HS-5 (cell line): ENCODE measurements at places on chromosomes 13 and 19.

- DNase-seq, result no peak
Observed at GRCh38 chr19:40542202-40542859, 34.3 kb upstream of the SHKBP1 start.

DNA sequence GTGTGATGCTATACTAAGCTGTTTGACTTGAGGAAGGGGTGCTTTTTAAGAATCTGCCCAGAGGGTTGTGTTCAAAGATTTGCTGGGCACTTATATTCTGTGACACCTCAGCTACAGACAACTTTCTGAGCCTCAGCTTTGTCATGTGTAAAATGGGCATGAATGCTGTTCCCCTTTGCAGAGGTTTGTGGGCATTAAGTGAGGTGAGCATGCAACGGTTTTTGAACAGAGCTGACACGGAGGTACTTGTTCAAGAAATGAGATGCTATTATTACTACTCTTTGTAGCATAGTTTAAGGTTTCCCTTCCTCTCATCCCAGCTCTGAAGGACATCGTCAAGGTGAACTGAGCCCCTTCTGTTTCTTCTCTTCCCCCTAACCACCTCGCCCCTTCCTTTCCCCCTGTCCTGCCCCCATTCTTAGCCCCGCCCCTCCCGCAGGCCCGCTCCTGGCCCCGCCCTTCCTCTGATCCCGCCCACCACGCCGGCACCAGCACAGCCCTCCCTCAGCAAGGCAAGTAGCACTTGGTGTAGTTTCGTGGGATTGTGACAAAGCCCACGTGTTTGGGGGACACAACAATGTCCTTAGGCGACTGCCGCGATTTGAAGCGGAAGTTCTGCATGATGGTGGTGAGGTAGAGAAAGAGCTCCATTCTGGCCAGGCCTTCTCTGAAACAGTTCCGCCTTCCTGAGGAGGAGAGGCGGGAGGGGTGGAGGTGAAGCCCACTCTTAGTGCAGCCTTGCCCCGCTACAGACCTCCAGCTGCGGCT, 26.1 kb upstream of the CYP2A7 start:
- DNase-seq, result no peak

GRCh38 chr13:50712456-50712855, 131.0 kb downstream of the DLEU7 start:
- no peak for DNase-seq

DNA sequence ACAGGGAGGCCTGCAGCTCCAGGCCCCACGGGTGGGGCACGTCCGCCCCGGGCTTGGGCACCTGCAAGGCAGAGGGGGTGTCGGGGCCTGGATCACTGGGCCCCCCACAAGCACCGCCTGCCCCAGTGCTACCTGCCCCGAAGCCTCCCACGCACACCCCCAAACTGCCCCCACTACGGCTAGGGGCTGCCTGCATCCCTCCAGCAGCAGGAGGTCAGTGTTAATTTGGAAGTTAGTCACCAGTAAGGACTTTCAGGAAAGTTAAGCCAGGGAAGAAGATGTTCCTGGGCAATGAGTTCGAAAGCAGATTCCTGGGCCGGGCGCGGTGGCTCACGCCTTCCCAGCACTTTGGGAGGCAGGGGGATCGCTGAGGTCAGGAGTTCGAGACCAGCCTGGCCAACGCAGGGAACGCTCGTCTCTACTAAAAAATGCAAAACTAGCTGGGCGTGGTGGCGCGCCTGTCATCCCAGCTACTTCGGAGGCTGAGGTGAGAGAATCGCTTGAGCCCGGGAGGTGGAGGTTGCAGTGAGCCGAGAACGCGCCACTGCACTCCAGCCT, 5.5 kb downstream of the PEAK3 start:
- DNase-seq, result no peak

DNA sequence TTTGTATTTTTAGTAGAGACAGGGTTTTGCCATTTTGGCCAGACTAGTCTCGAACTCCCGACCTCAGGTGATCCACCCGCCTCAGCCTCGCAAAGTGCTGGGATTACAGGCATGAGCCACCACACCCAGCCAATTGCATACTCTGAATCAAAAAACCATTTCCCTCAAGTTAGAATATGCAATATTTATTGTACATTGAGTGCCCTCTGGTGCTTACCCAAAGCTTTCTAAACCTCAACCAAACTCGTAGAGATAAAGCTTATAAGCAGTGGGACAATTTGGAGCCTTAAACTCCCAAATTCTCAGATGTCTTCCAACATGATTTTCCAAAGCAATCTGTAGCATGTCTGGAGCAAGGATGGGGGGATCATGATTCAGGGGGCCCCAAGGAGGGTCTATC, 22.4 kb downstream of the RFXAP start:
- DNase-seq, result no peak

DNA sequence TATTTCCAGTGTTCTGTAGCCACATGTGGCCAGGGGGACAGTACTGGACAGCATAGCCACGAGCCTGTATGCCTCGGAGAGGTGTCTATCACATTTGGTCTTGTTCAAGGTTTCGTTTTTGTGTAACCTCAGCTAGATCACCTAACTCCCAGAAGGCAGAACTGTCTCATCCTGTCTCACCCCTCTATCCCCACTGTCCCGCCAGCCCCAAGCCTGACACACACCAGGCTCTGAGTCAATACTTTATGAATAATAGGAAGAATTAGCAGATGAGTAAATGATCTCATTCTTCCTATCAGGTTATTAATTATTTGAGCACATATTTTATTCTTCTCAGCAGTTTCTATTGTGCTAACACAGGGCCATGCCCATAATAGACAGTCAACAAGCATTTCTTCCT, 132.2 kb downstream of the NUFIP1 start:
- DNase-seq, result no peak
